ENCODE measurements at places on chromosomes 13 and 19.
A peak's percentile ranks its signal among the peaks of the same experiment; 100 is the strongest.

- DNase-seq: no peak
These were observed 112.2 kb downstream of the IER2 start for GRCh38 chr19:13262450-13262849.

DNA sequence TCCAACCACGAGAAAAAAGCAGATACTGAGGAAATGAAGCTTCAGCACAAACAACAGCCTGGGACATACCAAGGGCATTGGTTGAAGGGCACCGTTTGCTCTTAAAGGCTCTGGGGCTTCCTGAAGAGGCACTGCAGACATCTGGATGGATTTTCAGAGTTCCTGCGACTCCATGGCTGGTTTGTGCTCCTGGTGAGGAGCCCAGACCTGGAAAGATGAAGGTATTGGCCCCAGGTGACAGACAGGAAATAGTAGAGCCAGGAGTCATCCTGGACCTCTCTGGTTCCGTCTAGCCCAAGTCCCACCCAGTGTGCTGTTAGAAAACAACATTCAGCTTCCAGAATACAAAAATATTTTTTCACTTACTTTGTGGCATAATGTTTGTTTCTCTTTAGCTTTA is 6.3 kb downstream of the IL17D start:
- DNase-seq: no peak

DNA sequence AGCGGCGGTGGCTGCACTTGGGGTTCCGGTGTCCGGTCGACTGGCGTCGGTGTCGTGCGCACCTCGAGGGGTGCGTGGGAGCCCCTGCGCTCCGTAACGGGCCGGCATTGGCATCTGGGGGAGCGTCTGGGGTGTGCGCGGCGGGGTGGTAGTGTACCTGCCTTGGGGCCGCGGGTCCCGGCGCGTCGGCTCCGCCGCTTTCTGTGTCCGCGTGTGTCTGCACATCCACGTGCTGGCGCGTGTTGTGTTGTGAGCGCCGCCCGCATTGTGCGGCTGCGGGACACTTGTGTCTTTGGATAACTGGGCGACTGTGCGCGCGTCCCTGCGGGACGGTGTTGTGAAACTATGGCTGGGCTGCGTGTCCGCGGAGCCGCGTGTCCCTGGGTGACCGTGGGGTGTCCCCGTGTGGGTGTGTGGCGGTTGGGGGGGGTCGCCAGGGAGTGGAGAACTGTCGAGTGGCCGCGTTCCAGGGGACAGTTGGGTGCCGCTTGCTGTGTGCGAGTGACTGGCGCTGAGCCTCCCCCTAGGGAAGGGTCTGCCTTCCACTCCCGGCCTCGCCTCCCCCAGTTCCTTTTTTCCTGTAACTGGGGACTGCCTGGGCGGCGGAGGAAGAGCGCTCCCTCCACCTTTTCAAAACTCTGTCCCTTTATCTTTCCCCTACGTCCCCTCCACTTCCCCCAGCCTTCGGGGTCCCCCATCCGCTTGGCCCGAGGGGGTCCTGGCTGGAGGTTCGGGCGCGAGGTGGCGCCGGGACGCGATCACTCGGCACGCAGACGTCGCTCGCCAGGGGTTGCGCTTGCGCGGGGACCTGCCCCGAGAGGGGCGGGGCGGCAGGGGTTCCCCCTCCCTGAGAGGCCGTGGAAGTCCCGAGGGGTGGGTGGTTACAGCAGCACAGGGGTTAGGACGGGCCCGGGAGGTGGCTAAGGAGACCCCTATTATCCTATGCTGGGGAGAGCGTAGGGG is 5.7 kb upstream of the NFIC start:
- peak; percentile 83 for DNase-seq

GRCh38 chr13:33236021-33236420 is 49.5 kb downstream of the STARD13 start:
- no peak for DNase-seq

GRCh38 chr13:48318821-48319511 is 15.4 kb downstream of the RB1 start:
- DNase-seq: no peak

DNA sequence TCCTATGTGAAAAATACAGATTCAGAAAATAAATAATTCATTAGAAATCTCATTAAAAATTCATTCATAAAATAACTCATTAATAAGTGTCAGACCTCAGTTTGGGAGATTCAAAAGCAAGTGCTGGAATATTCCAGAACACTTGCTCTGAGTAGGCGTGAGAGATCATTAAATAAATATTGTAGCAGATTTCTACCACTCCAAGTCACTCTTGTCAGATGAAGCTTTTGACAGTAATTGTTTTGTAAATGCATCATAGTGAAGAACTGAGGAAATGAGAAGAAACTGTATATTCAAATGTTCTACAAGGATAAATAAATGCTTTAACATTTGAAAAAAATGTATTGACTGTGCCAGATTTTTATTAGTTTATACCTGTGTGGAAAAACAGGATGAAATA is 1228.1 kb downstream of the SLITRK1 start:
- no peak for DNase-seq

DNA sequence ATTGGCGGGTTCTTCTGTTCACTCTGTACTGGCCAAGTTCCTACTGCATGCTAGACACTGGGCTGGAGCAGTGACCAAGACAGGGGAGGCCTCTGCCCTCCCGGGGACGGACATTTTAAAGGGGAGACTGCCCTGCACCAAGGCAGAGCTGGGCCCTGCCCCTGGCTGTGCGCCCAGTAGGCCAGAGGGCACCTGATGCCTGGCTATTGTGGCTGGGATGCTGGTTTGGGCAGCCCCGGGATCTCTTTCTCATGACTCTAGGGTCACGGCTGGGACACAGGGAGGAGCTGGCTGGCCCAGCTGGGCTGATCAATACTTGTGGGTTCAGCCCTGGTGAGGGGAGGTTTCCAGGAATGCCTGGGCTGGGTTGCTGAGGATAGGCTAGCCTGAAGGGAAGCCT is 17.7 kb downstream of the LIPE start:
- DNase-seq: no peak

DNA sequence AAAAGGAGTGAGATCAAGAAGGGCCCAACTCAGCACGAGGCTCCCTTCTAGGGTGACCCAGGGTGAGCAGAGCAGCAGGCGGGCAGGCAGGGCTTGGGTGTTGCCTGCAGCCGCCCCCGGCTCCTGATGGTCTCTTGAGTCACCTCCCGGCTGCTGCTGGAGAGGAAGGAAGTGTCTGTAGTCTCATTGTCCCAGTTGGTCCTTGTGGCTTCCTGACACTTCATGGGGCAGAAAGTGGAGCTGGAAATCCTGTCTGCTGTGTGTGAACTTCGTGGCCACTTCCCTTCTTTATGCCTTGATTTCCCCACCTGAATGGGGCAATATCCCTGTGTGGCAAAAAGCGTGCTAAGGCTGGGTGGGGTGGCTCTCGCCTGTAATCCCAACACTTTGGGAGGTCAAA is 2.5 kb downstream of the MAP1S start:
- DNase-seq: no peak

GRCh38 chr19:36198119-36198518 is 16.3 kb downstream of the ZNF565 start:
- no peak for DNase-seq

- no peak for DNase-seq
These were observed 67.2 kb downstream of the HSPH1 start for GRCh38 chr13:31094331-31095015.

DNA sequence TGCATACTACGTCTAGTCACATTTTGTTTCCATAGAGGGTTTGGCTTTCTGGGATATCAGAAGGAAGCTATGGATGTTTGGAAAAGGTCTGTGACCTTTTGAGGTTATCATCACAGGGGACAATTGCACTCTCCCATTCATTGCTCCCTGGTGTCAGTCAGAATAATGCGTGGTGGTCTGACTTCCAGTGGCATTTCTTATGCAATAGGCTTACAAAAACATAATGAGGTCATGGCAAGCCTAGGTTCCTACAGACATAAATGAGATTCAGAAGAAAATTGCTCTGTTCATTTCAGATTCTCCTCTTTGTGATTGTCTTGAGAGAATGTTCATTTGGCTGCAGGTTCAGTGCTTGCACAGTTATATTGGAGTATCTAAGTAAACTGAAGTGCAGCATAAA is 54.6 kb downstream of the ARHGAP35 start:
- no peak for DNase-seq

DNA sequence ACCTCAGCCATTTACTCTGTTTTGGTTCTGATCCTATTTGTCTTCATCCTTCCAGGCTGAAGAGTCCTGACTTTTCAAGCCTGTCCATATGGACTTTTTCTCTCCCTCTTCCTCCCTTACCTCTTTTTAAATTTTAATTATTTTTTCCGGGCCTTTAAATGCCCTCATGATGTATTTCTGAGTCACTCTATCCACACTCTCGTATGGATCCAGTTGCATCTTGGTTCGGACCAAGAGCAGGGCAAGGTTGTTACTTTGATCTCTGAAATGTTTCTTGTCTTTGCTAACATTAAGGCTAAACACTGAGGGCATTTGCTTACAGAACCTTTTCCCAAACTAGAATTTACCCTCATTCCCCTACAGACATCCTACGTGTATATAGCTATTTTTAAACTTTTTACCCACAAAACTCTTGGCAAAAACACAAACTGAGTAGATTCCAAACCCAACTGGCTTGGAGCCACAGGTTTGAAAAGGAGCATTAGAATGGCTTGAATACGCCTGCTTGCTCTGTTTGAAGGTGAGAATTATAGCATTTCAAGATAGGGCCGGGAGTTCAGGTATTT is 47.4 kb upstream of the SERPINE3 start:
- no peak for DNase-seq

GRCh38 chr19:13932149-13932637 is 6.0 kb downstream of the PODNL1 start:
- no peak for DNase-seq

DNA sequence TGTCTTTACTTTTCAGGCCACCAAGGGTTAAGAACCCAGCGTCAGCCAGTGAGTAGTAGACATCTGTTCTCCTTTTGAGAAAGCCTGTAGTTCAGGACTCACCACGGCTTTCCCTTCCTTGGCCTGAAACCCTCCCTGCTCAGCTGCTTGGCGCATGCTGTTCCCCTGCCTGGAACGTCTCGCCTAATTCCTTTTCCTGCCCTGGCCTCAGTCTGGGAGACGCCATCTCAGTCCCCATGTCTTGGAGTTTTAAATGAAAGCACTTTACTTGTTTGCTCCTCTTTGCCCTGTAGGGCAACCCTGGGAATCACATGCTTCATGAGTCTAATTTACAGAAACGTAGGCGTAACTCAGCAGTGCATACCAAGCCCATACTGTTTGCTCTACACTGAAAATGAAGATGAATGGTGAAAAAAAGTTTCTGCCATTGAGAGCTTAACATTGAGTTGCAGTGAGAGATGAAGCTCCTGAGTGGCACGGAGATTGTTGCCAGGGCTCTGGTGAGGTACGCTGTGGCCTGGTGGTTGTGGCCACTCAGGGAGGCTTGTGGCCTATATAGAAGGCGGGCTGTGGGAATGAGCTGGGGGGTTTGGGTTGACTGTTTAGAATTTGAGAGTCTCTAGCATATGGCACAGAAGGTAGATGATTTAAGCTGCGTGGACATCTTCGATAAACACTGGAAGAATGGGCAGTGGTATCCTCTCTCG is 52.8 kb downstream of the GATAD2A start:
- no peak for DNase-seq

GRCh38 chr19:54436031-54436523 is 12.9 kb upstream of the LENG8 start:
- no peak for DNase-seq

DNA sequence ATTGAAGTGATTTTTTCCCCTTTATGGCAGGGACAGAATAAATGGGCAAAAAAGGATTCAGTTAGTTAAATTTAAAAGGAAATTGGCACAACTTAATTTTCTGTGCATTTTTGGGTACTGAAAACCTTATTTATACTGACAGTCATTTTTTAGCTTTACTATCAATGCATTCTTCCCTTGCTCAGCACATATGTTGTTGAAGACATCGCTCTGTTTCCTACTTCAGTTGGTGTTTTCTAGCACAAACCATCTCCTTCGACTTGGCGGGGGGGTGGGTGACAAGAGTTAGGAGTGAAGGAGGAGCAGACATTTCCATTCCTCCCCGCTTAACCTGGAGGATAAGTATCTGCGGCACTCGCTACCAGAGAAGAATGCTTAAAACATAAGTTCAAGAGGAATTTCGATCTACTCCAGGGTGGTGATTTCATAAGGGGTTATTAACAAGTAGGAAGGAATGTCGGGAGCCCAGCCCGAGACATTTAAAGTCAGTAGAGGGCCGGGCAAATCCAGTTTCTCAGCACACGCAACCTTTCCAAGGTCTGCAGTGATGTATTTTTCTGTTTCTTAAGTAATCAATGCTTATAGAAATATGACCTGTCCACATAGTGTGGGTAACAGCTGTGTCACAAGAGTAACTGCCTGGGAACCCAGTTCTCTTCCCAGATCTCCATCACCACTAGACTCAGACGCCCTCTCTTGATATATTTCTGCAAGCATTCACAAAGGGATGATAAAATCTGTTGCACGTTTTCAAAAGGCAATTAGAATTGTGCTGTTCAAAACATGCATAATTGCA is 525.8 kb downstream of the MYO16 start:
- DNase-seq: no peak

GRCh38 chr13:38875186-38875875 is 115.3 kb downstream of the STOML3 start:
- DNase-seq: no peak

GRCh38 chr19:19417628-19418245 is 12.3 kb downstream of the GATAD2A start:
- no peak for DNase-seq

GRCh38 chr13:100983111-100983510 is 308.5 kb upstream of the TMTC4 start:
- DNase-seq: no peak

- DNase-seq: no peak
These were observed 114.2 kb downstream of the NUFIP1 start for GRCh38 chr13:44874886-44875630.

DNA sequence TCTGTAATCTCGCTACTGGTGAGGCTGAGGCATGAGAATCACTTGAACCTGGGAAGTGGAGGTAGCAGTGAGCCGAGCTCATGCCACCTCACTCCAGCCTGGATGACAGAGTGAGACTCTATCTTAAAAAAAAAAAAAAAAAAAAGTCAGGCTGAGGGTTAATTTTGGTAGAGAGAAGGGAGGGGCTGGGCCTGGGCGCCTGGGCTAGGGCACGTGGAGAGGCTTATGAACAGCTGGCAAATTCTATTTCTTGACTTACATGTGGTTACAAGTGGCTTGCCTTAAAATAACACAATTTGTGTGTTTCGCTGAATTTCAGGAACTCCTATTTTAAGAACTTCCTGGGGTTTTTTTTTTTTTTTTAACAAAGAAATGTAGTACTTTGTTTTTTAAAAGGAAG is 47.6 kb upstream of the MAP3K10 start:
- DNase-seq: no peak

GRCh38 chr19:32313569-32314265 is 31.7 kb upstream of the ZNF507 start:
- no peak for DNase-seq

GRCh38 chr13:21671620-21672286 is 880 bp downstream of the FGF9 start:
- no peak for DNase-seq

All from GM12892 (cell line).